Activated T-helper 2 cell treated with anti-CD3 and anti-CD28 coated beads, Interferon-gamma antibody, Interleukin-2, Interleukin-4, amounts not matched to agents 10 μg/mL and 5 μg/mL and 100 μg/mL, durations not matched to agents 14 hours and 24 hours and 36 hours (primary cell): ENCODE measurements at places on chromosomes 1 and 21.

- DNase-seq, result no peak
Observed at GRCh38 chr1:86988835-86989234, 74.4 kb downstream of the HS2ST1 start.

GRCh38 chr21:37695111-37695510, 221.1 kb downstream of the KCNJ6 start:
- no peak for DNase-seq

GRCh38 chr1:17886838-17887441, 131.8 kb downstream of the ACTL8 start:
- no peak for DNase-seq

- no peak for DNase-seq
Observed at GRCh38 chr1:45200906-45201500, 5.4 kb downstream of the ZSWIM5 start.

DNA sequence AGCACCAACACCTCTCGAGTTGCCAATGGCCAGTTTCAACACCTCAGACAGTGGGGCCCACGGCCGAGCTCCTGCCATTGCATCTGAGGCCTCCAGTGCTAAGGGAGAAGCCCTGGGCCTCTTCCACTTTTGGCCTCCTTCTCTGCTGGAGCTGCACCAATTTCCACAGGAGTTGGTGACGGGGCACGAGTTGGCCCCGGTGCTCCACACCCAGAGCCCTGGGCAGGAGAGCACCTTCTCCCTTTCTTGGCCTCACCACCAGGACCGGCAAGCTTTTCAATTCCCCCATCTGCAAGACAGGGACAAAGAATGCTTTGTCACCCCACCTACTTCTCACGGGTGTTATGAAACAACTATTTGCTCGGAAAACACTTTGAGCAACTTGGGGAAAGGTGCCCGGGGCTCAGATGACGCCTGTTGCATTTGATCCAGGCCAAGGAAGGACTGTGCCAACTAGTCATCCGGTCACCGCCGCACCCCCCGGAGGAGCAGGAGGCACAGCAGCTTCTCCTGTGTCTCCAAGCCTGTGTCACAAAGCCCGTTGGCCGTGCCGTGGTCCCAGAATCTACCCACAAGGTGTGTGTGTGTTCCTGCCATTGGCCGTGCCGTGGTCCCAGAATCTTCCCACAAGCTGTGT, 55.2 kb downstream of the TOMM20 start:
- DNase-seq, result no peak

DNA sequence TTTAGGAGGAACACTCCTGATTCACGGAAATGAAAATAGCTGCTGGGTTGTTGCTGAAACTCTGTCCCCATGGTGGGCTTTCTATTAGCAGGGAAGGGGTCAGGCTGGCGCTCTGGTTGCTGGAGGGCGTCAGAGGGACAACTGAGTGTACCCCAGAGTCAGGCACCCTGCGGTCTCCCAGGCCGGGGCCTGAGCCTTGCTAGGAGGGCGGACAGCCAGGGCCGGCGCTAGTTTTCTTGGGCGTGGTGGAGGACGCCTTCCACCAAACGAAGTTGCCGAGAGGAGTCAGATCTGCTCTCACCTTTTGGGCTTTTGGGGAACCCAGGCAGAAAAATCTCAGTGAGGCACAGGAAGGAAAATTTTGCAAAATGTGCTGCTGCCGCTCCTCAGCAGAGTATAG, 54.8 kb downstream of the NGF start:
- no peak for DNase-seq

DNA sequence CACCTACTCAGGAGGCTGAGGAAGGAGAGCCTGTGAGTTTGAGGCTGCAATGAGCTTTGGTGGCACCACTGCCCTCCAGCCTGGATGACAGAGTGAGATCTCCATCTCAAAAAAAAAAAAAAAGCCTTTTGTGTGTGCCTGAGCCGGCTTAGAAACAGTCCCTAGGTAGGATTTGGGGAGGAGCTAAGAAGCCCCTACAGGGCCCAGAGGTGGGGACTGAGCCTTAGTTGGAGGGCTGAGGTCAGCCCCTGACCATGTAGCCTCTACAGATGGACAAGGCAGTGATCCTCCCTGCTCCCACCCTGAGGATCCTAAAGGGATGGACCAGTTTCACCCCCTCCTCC, 2.5 kb downstream of the ADAMTSL4 start:
- DNase-seq, result no peak
